ENCODE measurements at places on chromosomes 1 and 21.

- no peak for DNase-seq
Observed at GRCh38 chr1:219564109-219564508, 48.8 kb downstream of the ZC3H11B start.

GRCh38 chr1:181104790-181105133 lies 16.3 kb downstream of the IER5 start:
- peak; percentile 54 for DNase-seq

- DNase-seq: peak; percentile 75
Observed at GRCh38 chr1:221708987-221709386, 32.9 kb downstream of the DUSP10 start.

DNA sequence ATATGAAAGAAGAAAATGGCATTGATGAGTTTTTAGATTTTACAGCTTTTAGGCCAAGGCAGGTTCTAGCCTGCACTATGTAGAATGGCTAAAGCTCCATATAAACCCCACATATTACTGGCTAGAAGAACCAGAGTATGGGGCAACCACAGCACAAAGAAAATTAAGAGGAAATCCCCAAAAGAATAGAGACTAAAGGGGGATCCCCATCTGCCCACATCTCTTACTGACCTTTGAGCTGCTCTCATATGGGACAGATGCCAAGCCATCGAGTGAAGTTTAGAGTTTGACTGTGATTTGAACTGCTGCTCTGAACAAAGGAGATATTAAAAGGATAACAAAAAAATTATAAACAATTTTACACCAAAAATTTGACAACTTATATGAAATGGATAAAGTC lies 102.2 kb upstream of the HAO2 start:
- DNase-seq: no peak

- no peak for DNase-seq
Observed at GRCh38 chr1:102531036-102531435, 534.3 kb upstream of the OLFM3 start.

GRCh38 chr1:153616917-153617311 lies 789 bp upstream of the S100A14 start:
- DNase-seq: no peak
